ENCODE measurements at places on chromosomes 1 and 21.

- DNase-seq = no peak
Observed at GRCh38 chr1:162292422-162292849, 84.2 kb downstream of the SPATA46 start.

GRCh38 chr1:182952677-182953444 is at the start of gene SHCBP1L:
SHCBP1L (minus strand) TSS chr1:182953166; CDS start chr1:182953133, 33 bp downstream.
- no peak for DNase-seq

DNA sequence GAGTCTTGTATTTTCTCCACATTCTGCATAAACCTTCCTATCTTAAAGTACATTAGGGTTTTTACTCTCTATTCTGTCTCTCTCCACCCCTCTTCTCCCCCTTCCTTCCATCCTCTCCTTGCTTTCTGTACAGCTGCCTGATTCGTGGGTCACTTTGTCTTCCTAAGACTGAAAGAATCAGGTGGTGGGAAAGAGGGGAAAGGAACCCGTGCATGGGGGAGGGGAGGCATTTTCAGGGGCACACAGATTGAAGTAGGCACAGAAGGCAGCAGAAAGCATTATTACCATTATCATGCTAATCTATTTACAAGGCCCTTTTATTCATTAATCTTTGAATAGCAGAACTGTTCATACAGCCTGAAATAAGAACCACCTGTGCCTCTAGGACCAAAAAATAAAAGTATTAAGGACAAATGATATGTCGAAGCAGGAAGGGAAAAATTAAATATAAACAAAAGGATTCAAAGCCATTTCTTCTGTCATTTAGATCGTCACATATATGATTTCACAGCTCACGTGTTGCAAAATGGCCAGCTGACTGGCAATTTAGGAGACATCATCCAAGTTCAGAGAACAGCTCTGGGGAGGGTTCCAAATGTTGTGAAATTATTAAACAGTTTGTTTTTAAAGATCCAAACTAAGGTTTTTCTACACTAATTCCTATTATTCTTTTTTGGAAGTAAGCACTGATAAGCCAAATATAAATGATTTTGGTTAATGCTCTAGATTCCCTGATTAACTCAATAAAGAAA is 154.6 kb downstream of the PBX1 start:
- DNase-seq = no peak

- no peak for DNase-seq
Observed at GRCh38 chr1:8545078-8545477, 227.2 kb downstream of the SLC45A1 start.

GRCh38 chr1:51607681-51608095 is 9.2 kb upstream of the OSBPL9 start:
- no peak for DNase-seq

DNA sequence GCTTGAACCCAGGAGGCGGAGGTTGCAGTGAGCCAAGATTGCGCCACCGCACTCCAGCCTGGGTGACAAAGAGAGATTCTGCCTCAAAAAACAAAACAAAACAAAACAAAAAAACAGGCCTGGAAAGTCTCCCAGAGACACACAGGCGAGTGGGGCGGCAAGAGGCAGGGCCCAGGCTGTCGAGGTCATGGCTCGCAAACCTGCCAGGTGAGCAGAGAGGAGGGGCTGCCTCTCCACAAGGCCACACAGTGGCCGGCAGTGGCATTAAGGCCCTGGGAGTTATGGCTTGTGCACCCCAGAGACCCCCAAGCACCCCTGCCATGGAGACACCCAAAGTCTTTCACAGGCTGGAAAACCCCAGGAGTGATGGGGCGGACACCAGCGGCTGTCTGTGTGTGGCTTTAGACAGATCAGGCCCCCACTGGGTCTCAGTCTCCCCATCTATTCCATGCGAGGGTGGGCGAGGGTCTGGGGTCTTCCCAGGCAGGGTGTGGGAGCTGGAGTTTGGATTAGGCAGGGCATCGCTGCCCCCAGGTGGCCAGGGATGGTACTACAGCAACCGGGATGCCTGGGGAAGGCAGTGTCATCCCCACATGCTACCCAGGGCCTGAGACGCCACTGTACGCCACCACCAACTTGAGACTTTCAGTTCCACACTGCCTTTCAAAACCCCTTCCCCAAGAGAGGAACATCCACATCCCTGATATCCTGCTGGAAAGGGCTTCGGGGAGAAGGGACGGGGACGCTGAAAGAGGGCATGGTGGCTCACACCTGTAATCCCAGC is 7.3 kb upstream of the CTRC start:
- DNase-seq = peak; percentile 68

- no peak for DNase-seq
Observed at GRCh38 chr1:206695733-206696132, 11.0 kb downstream of the MAPKAPK2 start.

DNA sequence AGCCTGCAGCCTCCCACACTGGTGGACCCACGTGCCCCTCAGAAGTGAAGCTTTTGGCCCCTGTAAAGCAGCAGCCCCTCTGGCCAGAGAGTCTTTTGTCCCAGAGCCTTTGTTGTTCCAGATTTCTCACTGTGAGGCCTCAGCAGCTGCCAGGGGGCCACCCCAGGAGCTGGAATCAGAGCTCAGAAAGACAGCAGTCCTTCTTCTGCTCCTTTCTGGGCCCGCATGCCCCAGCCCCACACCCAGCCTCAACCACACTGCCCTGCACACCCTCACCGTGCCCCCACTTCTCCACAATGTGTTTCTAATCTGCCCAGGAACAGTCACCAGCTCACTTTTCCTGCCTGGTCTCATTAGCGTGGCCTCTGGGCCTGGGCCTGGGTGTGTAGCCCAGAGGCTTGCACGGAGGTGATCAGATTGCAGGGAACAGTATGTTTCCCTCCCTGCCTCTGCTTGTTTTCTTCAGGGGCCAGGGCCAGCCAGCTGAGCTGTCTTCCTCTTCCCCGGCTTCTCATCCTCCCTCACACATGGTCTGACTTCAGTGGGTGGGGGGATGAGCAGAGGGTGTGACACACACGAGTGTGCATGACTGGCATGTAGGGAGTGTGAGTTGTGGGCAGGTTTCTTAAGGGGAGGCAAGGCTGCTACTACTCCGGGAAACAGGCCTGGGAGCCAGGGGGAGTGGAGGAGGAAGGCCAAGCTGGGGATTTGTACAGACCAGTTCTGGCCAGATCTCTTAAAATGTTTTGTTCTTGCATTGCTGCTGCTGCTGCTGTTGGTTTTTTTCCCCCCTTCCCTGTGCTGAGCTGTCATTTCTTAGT is 82.5 kb upstream of the ZNF648 start:
- peak; percentile 84 for DNase-seq

DNA sequence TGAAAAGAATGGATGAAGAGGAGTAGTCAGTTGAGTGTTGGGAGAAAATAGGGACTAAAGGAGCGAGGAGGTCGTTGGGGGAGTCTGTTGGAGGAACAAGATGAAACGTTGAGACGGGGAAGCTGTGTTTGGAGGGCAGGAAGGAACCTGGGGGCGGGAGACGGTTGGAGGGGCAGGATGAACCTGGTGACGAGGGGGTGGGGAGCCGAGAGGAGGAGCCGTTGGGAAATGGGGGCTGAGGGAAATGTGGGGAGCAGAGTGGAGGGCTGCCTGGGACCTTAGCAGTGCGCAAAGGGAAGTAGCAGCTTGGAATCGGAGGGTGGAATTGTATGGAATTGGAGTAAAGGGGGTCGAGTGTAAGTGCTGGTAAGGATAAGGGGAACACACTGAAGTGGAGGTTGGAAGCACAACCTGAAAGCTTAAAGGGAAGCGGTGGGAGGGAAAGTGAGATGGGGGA is 630 bp downstream of the MTF2 start:
- DNase-seq = no peak

DNA sequence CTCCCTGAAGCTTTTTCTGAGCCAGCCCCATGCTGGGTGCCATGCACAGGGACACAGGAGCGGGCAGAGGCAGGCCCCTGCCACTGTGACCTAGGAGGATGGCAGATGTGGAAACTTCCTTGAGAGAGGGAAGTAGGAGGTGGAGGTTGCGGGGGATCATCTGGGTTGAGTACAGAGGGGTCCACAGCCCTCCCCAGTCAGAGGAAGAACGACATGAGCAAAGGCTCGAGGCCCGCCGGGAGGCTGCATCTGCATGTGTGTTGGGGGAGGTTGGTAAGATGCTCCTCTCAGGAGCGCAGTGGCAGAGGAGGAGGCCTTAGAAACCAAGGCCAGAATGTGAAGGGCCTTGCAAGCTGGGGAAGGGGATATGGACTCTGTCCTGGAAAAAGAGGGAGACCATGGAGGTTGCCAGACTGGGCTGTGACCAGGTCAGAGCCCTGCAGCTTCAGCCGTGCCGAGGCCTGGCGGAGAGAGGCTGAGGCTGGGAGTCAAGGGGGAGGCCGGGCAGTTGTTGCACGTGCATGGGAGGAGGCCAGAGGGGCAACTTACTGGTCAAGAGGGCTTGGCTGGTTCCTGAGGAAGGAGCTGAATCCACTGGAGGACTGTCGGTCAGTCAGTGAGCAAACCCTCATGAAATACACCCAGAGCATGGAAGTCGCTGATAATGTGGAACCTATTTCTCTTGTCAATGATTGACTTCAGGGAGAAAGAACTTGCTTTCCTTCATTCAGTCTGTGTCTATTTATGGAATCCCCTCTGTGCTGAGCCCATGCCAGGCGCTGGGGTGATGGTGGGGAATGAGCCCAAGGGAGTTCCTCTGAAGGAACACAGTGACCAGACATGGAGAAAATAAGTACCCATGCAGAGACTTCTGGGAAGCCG is 31.7 kb downstream of the A3GALT2 start:
- DNase-seq = peak; percentile 10

DNA sequence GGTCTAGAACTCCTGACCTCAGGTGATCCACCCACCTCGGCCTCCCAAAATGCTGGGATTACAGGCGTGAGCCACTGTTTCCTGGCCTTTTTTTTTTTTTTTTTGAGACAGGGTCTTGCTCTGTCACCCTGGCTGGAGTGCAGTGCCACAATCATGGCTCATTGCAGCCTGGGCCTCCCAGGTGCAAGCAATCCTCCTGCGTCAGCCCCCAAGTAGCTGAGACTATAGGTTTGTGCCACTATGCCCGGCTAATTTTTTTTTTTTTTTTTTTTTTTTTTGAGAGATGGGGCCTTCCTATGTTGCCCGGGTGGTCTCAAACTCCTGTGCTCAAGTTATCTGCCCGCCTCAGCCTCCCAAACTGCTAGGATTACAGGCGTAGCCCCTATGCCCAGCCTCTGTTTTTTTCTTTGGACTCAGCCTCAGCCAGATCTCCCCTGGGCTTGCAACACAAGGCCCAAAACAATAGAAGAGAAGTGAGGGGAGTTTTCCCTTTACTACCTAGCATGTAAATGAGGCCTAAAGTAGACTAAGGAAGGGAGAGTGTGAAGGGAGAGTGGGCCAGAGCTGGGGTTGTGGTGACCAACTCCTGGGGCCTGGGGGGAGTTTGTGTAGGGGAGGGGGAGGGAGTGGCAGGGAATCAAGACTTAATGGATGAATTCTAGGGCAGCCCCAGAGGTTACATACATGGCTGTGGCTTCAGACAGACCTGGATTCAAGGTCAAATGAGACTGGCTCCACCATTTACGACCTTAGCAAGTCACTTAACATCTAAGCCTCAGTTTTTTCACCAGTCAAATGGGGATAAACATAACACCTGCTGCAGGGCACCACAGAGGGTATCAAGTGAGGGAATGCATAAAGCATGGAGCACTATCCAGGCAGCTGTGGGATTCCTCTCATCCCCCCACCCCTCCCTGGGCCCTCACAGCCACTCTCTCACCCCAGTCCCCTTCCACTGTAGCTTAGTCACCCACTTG is 1.6 kb upstream of the CD52 start:
- no peak for DNase-seq

DNA sequence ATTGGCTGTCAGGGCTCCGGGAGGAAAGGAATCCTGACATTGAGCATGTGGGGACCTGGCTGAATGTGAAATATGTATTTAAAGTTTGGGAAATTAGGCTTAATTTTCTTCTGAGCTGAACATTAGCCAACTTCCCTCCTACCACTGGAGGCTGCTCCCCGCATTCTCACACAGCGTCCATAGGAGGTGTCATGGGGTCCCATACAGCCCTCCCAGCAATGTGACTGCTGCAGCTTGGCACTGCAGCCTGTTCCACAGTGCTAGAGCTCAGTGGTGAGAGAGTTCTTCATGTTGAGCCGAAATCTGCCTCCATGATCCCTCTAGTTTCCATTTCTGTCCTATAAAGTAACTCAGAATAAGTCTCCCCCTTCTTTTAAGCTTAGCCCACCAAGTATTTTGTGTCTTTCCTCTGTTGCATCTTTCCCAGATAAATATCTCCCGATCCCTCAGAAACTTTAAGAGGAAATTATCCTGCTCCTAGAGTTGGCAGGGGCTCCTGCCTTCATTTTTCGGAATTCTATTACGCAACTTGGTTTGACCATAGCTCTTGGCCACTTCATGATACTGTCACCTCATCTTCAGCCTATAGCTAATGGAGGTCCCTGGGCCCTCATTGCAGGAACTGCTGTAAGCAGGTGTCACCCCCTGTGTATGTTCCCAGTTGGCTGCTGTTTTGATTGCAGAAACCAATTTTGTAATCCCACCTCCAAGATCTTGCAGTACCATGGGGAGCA is 2.0 kb downstream of the FCRL6 start:
- DNase-seq = no peak

DNA sequence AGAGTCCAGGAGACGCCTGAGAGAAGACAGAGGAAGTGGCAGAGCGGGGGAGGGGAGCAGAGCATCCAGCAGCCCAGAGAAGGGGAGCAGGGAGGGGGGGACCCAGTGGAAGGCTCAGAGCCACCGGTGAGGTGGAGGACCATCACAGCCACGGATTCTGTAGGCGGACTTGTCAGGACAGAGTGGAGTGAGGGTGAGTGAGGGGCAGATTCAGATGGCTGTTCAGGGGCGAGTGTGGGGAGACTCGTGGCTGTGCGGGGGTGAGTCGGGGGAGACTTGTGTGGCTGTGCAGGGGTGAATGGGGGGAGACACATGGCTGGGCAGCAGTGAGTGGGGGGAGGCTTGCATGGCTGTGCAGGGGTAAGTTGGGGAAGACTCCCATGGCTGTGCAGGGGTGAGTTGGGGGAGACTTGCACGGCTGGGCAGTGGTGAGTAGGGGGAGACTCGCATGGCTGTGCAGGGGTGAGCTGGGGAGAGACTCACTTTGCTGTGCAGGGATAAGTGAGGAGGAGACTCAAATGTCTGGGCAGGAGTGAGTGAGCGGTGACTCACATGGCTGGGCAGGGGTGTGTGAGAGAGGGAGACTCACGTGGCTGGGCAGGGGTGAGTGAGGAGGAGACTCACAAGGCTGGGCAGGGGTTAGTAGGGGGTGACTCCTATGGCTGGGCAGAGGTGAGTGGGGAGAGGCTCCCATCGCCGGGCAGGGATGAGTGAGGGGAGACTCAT is 56.8 kb upstream of the ABCG1 start:
- no peak for DNase-seq

DNA sequence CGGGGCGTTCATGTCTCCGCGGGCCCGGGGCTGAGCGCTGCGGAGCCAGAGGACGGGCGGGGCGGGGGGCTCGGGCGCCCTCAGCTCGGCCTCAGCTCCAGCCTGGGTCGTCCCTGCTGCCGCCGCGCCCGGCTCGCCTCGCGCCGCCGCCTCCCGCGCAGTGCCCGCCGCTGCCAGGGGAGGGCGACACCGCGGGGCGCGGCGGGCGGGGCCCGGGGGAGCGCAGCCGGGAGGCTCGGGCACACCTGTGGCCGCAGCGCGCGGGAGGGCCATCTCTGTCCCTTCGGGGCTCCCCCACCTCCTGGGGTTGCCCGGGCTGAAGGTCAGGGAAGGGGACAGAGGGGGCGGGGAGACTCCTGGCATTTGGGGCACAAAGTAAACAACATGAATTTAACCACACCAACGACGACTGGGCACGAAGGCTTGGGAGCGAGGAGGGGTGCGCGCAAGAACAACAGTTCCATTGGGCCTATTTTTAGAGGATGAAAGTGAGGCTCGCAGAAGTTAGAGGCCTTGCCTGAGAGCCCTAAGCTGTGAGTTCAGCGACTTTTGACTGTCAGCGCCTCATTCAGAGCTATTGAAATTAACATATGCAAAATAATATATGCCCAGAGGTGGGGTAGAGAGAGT is at the start of gene FAM131C:
Gene FAM131C (minus strand): TSS at position 162 of the 630 bp plus-strand sequence. CDS start 209 bp downstream, outside the sequence.
- DNase-seq = no peak

- DNase-seq = no peak
Observed at GRCh38 chr1:202063093-202063492, 52.7 kb downstream of the ELF3 start.

Measured in left lung (tissue), 14 donors.